Naive thymus-derived CD4-positive, alpha-beta T cell (primary cell): ENCODE measurements at places on chromosomes 11 and 22. TPM values are rescaled to one million over a fixed set of nuclear protein-coding genes. Genes with fewer than 3 reads are reported as not detected.

GRCh38 chr11:134045799-134046635 is 22.9 kb upstream of the JAM3 start:
- H3K27ac ChIP-seq = no peak overlapping the region
- H3K36me3 ChIP-seq = no peaks in the 10 kb centered on the region
- peaks cover 4% of the 10 kb centered on the region for H3K4me1 ChIP-seq
- H3K27me3 ChIP-seq = peaks cover 3% of the 10 kb centered on the region

USP28 gene
- total RNA-seq = 50.3 and 55.1 TPM in 2 replicates

- no peak overlapping the region for H3K4me3 ChIP-seq
- H3K27me3 ChIP-seq = no peaks in the 10 kb centered on the region
- H3K4me1 ChIP-seq = no peaks in the 10 kb centered on the region
- H3K36me3 ChIP-seq = no peaks in the 10 kb centered on the region
- H3K27ac ChIP-seq = no peak overlapping the region
- DNase-seq = no peak
Observed at GRCh38 chr11:116129456-116129855, 625.2 kb upstream of the CADM1 start.

- no peak for DNase-seq
- H3K27me3 ChIP-seq = no peaks in the 10 kb centered on the region
- no peak overlapping the region for H3K4me3 ChIP-seq
- no peaks in the 10 kb centered on the region for H3K4me1 ChIP-seq
- H3K36me3 ChIP-seq = no peaks in the 10 kb centered on the region
Observed at GRCh38 chr11:33692013-33692504, 8.6 kb downstream of the C11orf91 start.

DNA sequence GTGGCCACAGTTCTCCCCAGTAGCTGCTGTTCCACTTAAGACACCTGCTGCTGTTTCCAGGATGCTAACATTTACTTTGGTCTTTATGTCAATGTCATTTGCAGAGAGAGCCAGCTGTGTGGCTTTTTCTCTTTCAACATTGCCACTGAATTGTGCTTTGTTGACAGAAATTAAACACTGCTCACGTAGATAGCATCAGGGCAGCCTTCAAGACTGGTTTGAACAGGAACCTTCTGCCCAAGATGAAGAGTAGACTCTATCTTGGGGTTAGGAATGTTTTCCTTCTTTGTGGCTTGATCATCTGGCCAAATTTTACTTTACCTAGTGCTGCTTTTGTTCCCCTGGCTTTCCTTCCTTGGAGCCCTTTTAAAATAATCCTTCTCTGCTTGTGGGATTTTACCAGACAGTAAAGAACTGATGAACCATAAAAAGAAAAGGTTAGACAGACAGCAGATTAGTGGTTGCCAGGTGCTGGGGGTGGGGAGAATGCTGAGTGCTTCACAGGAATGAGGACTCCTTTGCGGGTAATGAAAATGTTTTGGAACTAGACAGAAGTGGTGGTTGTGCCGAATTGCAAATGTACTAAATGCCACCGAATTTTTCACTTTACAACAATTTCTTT is 22.7 kb upstream of the XBP1 start:
- peak overlapping the region; percentile 62 for H3K27ac ChIP-seq
- no peaks in the 10 kb centered on the region for H3K27me3 ChIP-seq
- DNase-seq = peak; percentile 76
- peaks cover 14% of the 10 kb centered on the region for H3K4me1 ChIP-seq
- H3K36me3 ChIP-seq = no peaks in the 10 kb centered on the region

- H3K27me3 ChIP-seq = no peaks in the 10 kb centered on the region
- no peak overlapping the region for H3K27ac ChIP-seq
- H3K4me1 ChIP-seq = no peaks in the 10 kb centered on the region
- H3K36me3 ChIP-seq = no peaks in the 10 kb centered on the region
- no peak for DNase-seq
Observed at GRCh38 chr22:36736701-36737320, 33.3 kb upstream of the CACNG2 start.

- H3K27me3 ChIP-seq = no peaks in the 10 kb centered on the region
- H3K27ac ChIP-seq = no peak overlapping the region
- no peak for DNase-seq
- H3K4me3 ChIP-seq = no peak overlapping the region
- no peaks in the 10 kb centered on the region for H3K36me3 ChIP-seq
- no peaks in the 10 kb centered on the region for H3K4me1 ChIP-seq
Observed at GRCh38 chr11:116707161-116707629, 65.6 kb downstream of the BUD13 start.

- no peak overlapping the region for H3K4me3 ChIP-seq
- DNase-seq = no peak
- peaks cover 57% of the 10 kb centered on the region for H3K4me1 ChIP-seq
- H3K27ac ChIP-seq = peak overlapping the region; percentile 59
- no peaks in the 10 kb centered on the region for H3K36me3 ChIP-seq
Observed at GRCh38 chr11:3904228-3904627, 48.8 kb downstream of the STIM1 start.

HBE1 gene
- not detected in 2 replicates for total RNA-seq

TRIM68 gene
- 28.2 TPM for total RNA-seq

- no peak overlapping the region for H3K27ac ChIP-seq
- H3K27me3 ChIP-seq = no peaks in the 10 kb centered on the region
- H3K36me3 ChIP-seq = no peaks in the 10 kb centered on the region
- no peak for DNase-seq
- H3K4me3 ChIP-seq = no peak overlapping the region
Observed at GRCh38 chr11:122910775-122911174, 28.2 kb downstream of the JHY start.

GRCh38 chr11:118334745-118335144 is 7.8 kb downstream of the CD3D start:
- DNase-seq = no peak
- no peaks in the 10 kb centered on the region for H3K27me3 ChIP-seq
- H3K27ac ChIP-seq = peak overlapping the region; percentile 96
- H3K4me1 ChIP-seq = peaks cover 52% of the 10 kb centered on the region

GRCh38 chr11:66907751-66908630 is 50.2 kb downstream of the PC start:
- no peak for DNase-seq
- no peaks in the 10 kb centered on the region for H3K36me3 ChIP-seq
- H3K4me3 ChIP-seq = no peak overlapping the region
- no peak overlapping the region for H3K27ac ChIP-seq
- no peaks in the 10 kb centered on the region for H3K27me3 ChIP-seq
- H3K4me1 ChIP-seq = no peaks in the 10 kb centered on the region

DNA sequence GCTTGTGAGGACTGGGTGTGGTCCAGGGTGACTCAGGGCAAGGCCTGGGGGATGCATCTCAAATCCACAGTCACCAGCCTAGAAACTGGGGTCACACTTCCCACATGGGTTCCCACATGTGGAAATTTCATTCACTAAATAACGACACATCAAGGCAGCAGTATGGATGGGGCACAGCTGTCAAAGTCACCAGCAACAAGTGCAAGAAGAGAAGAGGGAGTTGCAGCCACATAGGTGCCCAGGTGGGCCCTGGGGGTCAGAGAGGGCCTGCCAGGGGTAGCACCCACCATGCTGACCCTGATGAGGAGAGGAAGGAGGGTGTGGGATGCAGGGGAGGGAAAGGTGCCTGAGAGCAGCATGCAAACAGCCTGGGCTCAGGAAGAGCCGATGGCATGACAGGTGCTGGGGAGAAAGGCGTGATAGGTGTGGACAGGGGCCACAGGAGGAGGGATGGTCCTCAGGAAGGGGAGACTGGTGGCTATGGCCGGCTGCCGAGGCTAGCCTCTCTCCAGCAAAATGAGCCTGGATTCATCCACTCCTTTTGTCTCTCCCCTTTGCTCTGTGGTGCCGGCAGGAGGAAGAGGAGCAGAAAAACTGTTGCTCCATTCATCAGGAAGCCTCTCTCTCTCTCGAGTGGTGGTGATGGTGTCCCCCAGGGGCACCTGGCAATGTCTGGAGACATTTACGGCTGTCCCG is 22.3 kb downstream of the DGCR6L start:
- H3K36me3 ChIP-seq = no peaks in the 10 kb centered on the region
- no peaks in the 10 kb centered on the region for H3K4me1 ChIP-seq
- no peaks in the 10 kb centered on the region for H3K27me3 ChIP-seq
- DNase-seq = no peak
- no peak overlapping the region for H3K4me3 ChIP-seq
